ENCODE measurements at places on chromosomes 6 and 20.

- no peak for DNase-seq
Observed at GRCh38 chr6:56986611-56987010, 31.7 kb downstream of the BEND6 start.

- DNase-seq, result no peak
Observed at GRCh38 chr6:38270367-38270766, 369.4 kb downstream of the BTBD9 start.

GRCh38 chr20:19004975-19005374 lies 191.4 kb downstream of the SCP2D1 start:
- no peak for DNase-seq

DNA sequence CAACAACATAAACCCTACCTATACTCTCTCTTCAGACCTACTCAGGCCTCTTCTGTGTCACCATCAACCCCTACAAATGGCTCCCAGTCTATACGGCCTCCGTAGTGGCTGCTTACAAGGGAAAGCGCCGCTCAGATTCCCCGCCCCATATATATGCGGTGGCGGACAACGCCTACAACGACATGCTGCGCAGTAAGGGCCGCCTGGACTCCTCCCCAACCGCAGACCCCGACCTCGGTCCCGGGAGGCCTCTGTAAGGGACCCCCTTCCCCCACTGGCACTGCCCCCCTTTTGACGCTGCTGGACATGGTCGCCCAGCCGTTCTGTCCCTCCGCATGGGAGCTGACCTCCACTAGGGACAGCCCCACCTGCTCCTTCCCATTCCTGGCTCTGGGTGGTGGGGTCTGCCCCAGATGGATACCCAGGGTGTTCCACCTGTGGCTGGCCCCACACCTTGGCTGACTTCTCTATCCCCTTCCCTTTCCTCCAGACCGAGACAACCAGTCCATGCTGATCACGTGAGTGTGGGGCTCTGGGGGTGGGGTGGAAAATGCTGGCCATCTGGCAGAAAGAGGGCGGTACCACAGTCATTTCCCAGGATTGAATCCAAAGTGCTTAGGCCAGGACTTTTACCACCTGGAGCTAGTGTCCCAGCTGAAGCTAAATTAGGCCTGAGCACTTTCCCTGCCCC lies 25.0 kb downstream of the MYH7B start:
- DNase-seq, result peak; percentile 36

DNA sequence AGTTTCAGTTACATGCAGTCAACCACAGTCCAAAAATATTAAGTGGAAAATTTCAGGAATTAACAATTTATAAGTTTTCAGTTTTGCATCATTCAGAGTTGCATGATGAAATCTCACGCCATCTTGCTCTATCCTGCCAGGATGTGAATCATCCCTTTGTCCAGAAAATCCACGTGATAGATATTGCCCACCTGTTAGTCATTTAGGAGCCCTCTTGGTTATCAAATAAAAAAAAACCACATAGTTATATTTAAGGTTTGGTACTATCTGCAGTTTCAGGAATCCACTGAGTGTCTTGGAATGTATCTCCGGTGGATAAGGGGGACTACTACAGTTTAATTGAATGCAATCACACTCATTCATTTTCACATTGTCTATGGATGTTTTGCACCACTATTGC lies 1249.0 kb upstream of the CITED2 start:
- no peak for DNase-seq

DNA sequence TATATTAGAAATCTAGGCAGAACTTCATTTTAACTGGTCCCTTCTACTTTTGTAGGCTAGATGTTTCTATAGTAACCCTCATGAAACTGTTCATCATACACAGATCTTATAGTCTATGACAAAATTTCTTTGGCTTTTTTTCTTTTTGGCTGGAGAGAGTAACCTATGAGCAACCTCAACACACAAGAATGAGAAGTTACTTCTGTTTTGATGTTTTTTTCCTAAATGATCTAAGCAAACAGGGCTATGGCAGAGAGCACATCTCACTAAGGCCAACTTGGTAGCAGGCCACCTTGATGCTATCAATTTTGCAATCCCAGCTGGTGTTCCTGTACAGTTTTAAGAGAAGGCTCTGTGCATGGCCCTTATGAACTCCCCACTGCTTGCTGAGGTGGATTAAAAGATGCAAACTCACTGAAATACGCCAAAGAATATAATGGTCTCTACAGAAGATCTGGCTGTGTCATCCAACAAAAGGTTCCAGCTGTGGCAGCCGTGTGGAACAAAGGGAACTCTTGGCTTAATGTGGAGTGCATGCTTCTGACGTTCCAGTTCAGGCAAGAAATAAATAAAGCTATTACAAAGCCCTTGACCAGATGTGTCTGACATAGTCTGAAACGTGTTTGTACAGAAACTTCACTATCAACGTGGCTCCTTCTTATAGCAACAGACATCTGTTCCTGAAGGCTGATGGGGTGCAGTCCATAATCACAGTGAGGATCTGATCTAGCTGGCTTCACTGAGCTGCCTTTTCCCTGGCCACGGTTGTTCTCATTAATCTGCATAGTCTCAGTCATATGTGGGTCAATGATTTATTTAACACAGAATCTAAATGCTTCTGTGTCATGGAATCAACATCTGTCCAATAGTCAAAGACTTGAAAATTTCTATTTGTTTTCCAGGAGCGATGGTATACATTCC lies 481.1 kb downstream of the BMP2 start:
- no peak for DNase-seq

GRCh38 chr6:145380186-145380585 lies 355.1 kb downstream of the EPM2A start:
- DNase-seq, result no peak

- DNase-seq, result no peak
Observed at GRCh38 chr6:36120018-36120417, 10.3 kb upstream of the MAPK13 start.

GRCh38 chr6:137013738-137014602 lies 30.8 kb downstream of the IL20RA start:
- DNase-seq, result peak; percentile 28

DNA sequence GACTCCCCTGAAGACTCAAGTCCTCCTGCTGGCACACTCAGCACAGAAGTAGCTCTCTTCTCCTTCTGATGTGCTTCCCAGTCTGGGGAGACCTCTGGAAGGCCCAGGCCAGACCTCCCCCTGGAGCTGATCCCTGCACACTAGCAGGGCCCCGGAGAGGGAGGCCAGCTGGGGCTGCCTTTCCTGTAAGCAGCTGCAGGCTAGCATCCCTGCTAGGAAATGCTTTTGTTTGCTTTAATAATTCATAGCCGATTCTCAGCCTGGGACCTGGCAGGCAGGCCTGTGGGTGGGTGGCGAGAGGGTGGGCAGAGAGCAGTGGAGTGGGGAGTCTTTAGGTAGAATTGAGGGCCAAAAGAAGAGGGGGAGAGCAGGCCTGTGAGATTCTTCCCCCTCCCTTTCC lies 5.2 kb downstream of the EBF4 start:
- no peak for DNase-seq

- no peak for DNase-seq
Observed at GRCh38 chr6:13229205-13230085, 98.9 kb downstream of the TBC1D7 start.

- DNase-seq, result no peak
Observed at GRCh38 chr6:44117397-44118128, 9.7 kb downstream of the MRPL14 start.

DNA sequence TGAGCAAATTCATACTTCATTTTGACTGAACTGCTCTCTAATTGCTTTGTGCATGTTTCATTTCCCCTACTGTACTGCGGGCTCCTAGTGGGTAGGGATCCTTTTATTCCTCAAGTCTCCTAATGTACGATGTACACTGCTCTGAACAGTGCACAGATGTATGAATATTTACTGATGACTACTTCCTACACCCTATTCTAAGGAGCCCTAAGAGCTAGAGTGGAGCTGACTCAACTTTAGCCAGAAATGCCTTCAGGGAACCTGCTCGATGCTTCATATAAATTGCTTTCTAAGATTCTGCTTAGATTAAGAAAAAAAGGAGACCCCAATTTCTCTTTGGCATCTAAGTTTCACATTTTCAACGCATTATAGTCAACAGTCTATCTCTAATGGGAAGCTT lies 47.6 kb upstream of the SPDEF start:
- no peak for DNase-seq

DNA sequence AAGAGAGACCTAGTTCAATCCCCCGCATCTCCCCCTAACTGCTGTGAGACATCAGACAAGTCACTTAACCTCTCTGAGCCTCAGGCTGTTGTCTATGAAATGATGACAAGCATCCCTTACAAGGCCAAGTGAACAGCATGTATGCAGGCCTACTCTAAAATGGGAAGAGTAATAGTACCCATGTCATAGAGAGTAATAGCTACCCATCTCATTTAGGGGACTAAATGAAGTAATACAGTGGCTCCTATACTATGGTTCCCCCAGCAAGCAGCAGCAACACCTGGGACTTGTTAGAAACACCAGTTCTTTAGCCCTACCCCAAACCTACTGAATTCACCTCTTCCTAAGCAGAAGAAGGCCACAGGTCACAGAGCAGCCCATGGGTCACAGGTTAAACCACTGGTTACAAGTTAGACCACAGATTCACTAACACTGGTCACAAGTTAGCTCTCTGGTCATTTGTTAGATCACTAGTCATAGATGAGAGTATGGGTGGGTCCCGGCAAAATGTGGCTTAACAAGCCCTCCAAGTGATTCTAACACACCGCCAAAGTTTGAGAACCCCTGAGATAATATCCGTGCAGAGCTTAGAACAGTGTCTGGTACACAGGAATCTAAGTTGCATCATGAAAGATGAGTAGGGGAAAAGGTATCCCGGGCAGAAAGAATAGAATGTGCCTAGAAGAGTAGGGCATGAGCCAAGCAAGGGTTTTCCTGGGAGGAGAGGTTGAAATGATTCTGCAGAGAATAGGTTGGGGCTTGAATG lies 1.4 kb downstream of the DEFB124 start:
- DNase-seq, result no peak

DNA sequence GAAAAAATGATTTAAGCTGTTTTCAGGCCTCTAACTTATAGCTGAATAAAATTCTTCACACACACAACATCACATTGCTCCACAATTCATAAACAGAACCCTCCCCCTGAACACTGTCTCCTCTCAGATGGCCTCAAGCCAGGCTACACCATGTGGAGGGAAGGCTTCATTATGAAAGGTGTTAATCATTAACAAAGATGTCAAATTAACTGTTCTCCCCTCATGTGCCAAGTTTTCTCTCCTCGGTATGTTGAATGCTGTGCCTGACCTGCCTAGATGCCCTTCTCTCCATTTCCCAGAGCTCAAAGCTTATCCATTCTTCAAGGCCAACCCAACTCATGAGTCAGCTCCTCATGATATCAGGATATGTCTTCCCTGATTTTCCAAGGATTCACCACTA lies 210.4 kb downstream of the GMDS start:
- DNase-seq, result no peak

- no peak for DNase-seq
Observed at GRCh38 chr20:59958123-59958522, at the start of gene CDH26. Gene CDH26 (plus strand): TSS chr20:59958423. CDS start chr20:59958727, 304 bp downstream.

DNA sequence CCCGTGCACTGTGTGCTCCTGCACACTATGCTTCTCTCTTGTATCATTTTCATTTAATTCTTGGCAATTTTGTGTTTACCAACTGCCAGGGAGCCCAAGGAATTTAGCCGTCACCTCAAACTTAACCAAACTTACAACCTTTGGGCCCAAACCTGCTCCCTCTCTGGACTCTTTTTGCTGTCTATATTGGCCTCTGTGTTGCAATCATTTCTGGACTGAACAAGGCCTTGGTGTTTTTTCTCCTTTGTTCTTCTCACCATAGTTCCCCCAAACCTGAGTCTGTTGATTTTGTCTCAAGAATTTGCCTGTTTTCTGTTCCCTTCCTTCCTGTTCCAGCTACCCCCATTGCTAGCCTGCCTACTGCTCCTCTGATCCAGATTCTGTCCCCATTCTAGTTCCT lies 19.2 kb downstream of the DCBLD1 start:
- no peak for DNase-seq

GRCh38 chr20:24648919-24649318 lies 179.5 kb downstream of the SYNDIG1 start:
- no peak for DNase-seq

DNA sequence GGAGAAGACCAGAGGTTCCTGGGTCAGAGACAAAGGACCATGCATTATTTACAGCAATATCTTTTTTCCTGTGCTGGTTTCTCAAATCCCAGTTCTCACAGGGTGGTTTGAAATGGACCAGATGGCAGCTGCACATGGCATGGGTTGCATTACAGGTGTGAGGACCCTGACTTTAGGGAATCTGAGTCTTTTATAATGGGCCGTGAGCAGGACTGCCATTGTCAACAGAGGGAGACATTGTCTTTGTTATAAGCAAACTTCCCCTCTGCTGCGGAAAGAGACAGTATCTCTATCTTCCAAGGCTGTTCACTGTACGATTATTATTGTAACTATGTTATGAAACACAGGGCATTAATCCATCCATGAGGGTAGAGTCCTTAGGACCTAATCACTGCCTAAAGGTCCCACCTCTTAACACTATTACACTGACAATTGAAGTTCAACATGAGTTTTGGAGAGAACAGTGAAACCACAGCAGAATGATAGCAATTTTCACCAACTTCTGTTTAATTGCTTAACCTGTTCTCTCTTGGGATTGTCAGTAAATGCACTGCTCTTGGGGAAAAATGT lies 156.1 kb upstream of the AGPAT4 start:
- no peak for DNase-seq

GRCh38 chr20:237489-237888 lies 10.4 kb downstream of the DEFB129 start:
- no peak for DNase-seq

DNA sequence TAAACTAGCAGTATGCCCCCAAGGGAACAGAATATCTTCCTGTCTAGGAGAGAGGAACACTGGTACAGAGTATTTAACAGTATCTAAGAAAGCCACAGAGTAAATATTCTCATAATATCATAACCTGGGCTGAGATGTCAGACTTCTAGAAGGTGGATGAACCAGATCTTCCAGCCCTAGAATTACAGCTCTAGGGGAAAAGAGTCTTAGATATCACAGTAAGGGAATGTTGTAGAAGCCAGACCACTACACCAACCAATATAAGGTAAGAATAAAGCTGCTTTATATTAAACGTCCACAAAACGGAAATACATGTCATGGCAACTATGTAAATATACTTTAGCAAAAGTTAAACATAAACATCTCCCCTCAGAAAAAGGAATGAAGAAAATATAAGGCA lies 12.4 kb downstream of the SERINC1 start:
- DNase-seq, result no peak

DNA sequence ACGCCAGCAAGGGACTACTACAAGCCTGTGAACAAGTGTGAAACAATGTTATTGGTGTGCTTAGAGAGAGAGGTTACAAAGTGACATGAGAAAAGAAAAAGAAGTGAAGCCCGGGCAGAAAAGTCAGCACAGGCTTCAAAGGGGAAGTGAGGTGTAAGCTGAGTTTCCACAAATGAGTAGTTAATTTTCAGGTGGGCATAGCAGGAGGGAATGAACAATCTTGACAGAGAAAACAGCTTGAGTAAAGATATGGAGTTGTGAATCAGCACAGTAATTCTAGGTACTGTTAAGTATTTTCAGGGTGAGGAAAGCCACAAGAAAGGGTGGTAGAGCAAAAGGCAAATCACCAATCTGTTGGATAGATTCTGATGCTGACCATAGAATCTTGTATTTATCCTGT lies 4.3 kb downstream of the KCNQ5 start:
- DNase-seq, result no peak

- DNase-seq, result no peak
Observed at GRCh38 chr6:136303516-136303915, 13.9 kb upstream of the BCLAF1 start.

Measured in G401 (cell line).